Fibroblast of gingiva (primary cell): ENCODE measurements at places on chromosomes 3 and 15.
A peak's percentile ranks its signal among the peaks of the same experiment; 100 is the strongest.

DNA sequence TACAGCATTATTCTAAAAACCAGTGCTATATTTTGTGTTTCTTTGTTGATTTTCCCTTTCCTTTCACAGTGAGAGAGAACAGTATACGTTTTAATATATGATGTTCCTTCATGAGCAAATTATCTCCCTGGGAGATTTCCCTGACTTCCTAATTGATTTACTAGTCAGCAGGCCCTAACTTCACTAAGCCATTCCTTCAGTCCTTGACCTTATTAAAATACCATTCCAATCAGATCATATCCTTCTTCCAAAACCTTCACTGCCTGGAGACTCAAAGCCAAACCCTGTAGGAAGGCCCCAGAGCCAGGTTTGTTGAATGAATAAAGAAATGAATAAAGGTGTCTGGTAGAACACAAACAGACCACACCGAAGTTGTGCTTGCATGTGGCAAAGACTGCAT, 43.8 kb upstream of the ARHGEF3 start:
- no peak for DNase-seq

DNA sequence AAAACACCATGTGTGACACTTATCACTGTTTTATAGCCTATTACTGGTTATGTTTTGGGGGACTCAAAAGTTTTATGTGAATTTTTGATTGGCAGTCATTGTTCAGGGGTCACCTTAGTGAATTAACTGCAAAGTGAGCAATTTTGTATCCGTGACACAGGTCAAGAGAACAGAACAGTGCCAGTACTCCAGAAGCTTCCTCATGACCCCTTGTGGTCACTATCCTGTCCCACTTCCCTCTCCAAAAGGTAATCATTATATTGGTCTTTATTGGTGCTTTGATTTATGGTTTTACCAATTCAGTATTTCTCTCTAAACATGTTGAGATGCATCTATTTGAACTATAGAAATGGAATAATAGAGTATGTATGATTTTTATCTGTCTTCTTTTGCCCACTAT, 107.1 kb downstream of the STT3B start:
- DNase-seq, result no peak

- DNase-seq, result no peak
Observed at GRCh38 chr3:126135406-126136076, 44.8 kb downstream of the ALDH1L1 start.

DNA sequence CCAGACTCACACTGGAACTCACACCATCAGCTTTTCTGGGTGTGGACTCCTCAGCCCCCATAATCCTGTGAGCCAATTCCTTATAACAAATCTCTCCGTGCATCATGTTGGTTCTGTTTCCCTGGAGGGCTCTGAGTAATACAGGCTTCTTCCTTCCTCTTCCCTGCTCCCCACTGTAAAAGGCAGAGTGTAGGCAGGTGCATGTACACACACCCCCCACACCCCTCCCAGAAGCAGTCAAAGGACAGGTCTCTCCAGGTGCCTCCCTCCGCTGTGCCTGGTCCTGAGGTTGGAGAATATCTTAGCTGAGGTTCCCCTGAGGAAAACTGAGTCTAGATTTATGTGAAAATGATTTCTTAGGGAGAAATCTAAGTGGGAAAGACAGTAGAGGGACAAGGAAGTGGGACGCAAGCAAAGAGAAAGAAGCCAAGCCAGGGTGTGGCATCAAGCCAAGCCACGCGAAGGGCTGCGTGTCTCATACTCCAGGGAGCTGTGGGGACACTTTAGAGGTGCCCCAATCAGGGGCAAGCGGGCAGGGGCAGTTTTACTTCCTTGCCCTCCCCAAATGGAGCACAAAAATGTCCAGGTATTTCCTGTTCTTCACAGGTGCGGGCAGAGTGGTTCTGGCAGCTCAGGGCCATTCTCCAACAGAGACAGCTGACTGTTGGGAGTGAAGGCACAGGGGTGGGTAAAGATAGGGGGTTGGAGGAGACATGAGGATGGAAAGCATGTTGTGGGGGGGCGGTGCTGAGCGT, 86.6 kb downstream of the HMG20A start:
- no peak for DNase-seq

DNA sequence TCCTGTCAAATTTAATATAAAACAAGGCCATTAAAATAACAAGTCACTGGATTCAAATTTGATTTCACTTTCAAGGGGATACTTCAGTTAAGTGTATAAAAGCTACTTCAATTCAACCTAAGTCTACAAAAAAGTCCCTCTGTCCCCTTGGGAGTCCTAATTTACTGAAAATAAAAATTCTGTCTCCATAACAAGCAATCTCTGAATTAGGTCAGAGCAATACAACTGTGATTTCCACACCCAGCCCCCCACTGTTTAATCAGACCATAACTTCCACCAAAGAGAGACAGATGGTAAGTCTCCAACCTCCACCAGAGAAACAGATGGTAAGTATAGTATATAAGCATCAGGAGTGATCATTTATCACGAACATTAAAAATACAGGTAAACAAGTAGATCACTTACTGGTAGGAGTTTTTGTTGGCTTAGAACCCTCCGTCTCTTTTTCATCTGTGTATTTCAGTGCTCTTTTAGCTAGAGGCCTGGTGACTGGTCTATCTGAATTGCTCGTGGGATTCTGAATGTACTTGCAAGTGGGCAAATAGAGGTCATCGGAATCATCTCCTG, 12.1 kb downstream of the SGO1 start:
- DNase-seq, result no peak

- no peak for DNase-seq
Observed at GRCh38 chr15:60074181-60074885, 70.2 kb downstream of the FOXB1 start.

DNA sequence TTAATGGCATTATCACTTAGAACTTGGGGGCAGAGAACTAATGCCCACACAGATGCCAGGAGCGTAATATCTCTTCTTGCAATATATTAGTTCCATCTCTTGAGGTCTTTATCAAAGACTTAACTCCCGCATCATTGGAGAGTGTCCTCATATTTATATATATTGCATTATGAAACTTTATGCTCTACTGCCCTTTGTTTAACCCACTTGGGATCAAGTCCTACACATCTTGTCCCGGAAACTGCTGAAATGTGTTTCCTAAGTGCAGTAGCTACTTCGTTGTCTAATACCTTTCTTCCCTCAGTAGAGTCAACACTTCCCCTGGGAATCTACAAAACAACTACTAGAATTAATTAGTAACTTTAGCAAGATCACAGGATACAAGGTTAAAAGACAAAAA, 1029.2 kb downstream of the OTOL1 start:
- peak; percentile 39 for DNase-seq

GRCh38 chr3:2765002-2765579, 345.1 kb downstream of the IL5RA start:
- DNase-seq, result no peak

GRCh38 chr3:16842272-16843270, 42.2 kb upstream of the PLCL2 start:
- no peak for DNase-seq

DNA sequence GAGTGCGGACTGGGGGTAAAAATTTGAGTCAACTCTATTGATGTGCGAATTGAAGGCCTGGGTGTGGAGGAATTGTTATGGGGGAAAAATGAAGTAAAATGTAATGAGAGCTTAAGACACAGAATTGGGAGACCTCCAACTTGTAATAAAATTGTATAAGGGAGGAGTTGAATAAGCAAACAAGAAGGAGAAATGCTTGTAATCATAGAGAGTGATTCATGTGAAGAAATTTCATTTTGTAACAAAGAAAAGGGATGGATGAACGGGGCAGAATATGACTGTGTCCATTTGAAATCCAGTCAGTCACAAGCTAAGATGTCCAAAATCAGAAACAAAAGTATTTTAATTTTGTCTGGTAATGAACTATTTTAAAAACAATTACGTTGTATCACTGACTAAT, 552.3 kb downstream of the NAALADL2 start:
- DNase-seq, result peak; percentile 74

- no peak for DNase-seq
Observed at GRCh38 chr15:48946074-48946839, 17.5 kb downstream of the SHC4 start.

DNA sequence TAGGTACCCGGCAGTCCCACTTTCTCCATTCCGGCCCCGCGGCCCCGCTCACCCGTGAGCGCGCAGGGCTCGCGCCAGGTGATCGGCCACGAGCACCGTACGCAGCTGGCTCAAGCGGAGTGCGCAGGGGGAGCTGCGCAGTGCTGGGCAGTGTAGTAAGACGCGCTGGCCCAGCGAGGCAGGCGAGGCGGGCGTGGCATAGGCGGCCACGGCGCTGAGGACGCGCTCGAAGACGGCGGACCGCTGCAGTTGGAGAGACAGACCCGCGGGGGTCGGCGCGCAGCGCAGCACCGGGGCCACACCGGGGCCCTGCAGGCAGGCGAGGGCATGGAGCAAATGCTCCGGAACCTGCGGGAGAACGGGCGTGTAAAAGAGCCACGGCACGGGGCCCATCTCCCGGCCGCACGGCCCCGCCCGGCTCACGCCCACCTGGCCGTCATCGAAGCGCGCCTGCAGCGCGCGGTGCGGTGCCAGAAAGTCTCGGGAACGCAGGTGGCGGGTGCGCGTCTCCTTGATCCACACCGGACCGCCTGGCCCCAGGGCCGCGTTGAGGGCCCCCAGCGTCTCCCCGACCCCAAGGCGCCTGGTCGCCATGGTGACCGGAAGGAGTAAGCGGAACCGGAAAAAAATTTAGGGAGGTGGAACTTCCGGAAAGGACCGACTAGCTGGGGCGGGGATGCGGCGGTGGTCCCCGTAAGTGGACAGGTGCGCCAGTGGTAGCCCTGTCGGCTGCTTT, at the start of gene DALRD3:
Gene DALRD3 (minus strand): TSS at position 610 of the 736 bp plus-strand sequence. CDS start 16 bp downstream, at position 594.
- peak; percentile 54 for DNase-seq

DNA sequence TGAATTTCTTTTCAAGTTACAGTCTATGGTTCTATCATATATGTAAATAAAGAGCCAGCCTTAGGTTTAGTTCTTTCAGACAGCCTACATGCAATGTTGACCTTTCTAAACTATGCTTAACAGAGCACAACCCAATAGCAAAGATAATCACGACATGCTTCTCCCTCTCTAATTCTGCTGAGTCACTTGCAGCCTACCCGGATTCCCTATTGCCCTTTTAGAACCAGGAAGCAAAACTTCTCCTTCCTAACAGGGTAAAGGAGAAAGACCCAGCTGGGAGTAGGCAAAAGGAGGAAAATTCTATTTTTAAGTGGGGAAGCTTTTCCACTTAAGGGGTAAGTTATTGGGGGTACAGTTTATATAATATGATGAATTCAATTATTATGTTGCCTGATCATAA, 79.3 kb downstream of the SLC7A14 start:
- DNase-seq, result peak; percentile 70

- DNase-seq, result no peak
Observed at GRCh38 chr3:94612631-94613030, 549.8 kb downstream of the NSUN3 start.

DNA sequence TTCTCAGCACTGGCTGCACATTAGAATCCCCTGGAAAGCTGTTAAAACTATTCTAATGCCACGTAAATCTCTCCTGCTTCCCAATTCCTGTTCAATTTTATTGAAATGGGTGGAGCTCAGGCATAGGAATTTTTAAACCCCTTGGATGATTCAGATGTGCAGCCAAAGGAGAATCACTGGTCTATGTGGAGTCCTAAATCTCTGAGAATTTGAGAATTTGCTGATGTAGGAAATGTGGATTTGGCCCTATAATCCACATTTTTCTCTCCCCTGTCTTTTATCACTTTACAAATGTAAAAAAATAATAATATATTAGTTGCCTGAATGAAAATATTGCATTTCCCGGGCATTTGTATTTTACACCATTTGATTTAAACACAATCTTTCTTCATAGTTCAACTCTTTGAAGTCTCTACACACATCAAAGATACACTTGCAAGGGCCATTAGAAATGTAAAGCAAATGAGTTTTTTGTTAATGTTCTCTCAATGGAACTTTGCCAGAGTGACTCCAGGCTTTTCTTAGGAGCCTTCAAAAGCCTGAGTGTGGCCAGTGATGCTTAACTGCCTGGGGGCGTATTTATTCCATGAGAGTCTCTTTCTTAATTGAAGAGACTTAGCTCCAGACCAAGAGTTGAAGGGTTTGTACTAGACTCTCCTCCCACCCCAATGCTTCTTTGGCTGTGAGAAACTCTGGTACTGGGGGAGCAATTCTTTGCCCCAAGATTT, 48.8 kb upstream of the PTX3 start:
- DNase-seq, result no peak

- no peak for DNase-seq
Observed at GRCh38 chr15:75034615-75035014, 11.2 kb downstream of the PPCDC start.
